ENCODE measurements at places on chromosomes 7 and 10.

GRCh38 chr10:105952153-105952552 is 1212.4 kb downstream of the SORCS1 start:
- peak; percentile 41 for DNase-seq

GRCh38 chr7:112982441-112983063 is 104.1 kb downstream of the GPR85 start:
- DNase-seq: no peak

- peak; percentile 61 for DNase-seq
These were observed 103.0 kb downstream of the TCF7L2 start for GRCh38 chr10:113053091-113053490.

- no peak for DNase-seq
These were observed 59.2 kb upstream of the JCAD start for GRCh38 chr10:30118590-30118989.

DNA sequence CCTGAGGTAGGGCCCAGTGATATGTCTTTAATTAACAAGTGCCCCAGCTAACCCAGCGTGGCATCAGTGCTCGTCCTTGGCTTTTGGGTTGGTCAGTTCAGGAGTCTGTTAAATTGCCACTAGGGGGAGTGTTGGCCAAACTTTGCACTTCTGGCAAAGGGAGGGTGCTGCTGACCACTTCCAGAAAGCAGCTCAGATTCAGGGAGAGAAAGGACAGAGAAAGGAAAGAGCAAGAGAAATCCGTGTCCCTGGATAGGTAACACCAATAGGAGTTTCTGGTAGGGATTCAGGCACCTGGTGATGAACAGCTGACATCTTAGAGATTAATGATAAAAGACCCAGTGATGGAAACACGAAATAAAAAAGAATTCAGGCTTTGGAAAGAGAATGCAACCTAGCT is 243.1 kb upstream of the AOAH start:
- DNase-seq: peak; percentile 66

All from AG10803 (cell line).